HuH-7.5 (cell line): ENCODE measurements at places on chromosomes 4 and X.

DNA sequence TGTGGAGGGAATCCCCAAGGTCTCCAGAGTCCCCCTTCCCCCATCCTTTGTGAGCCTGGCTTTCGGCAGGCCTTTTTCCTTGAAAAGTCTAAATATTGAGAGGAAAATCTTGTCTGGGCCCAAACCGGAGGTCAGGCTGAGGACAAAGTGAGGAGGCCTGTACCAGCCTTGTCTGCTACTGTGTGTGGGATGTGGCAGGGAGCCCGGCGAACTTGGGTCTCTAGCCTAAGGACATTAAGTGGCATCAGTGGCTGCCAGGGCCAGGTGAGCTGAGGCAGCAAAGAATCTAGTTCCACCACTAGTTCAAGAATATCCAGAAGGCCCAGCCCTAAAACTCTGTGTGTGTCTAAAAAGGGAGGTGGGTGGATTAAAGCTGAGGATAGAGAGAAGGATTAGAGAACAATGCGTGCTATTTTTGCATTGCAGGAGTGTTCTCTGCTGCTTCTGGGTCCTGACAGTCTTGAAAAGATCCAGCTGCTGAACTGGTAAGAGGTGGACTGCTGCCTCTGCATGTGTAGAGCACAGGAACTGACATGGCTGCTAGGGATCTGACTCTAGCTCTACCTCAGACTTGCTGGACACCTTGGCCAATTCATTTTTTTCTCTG lies 1.2 kb upstream of the AMER1 start:
- no peak for DNase-seq

- DNase-seq = peak; percentile 16
These were observed at the start of gene RAB39B for GRCh38 chrX:155263854-155264628. Gene RAB39B (minus strand): TSS chrX:155264491. CDS start chrX:155264288, 203 bp downstream.

DNA sequence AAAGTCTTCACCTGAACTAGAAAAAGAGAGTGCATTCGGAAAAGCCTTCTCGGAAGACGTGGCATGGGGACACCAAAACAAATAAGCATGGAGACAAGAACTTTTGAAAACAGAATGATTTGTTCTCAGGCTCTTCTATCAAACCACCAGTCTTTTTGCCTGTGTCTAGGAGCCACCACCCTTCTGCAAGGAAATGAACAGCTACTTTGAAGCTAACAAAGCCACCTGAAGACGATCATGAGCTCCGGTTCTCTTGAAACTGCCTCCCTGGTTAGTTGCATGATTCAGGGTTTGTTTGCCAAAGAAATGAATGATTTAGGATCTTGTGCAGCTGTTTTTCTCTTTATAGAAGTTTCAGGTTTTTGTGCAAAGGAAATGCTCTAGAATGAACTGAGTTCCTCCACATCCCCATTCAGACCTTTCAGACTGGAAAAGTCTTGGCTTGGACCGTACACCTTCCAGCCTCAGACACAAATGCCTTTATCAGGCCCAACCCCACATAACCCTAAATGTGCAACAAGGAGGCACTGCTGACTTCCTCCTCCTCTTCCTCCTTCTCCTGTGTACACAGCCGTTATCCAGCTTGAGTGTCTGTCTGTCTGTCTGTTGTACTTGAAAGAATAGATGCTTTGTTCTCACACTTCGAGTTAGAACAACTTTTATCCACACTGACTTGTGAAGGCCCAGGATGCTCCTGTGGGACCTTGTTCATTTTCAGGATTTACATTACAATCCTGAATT lies 334.8 kb upstream of the KLF3 start:
- DNase-seq = no peak

GRCh38 chr4:151324752-151325110 lies 674 bp downstream of the SH3D19 start:
- peak; percentile 32 for DNase-seq

- DNase-seq = no peak
These were observed 116.4 kb downstream of the TSPAN5 start for GRCh38 chr4:98542011-98542410.

GRCh38 chr4:140277576-140277975 lies 95.9 kb upstream of the SCOC start:
- DNase-seq = no peak

DNA sequence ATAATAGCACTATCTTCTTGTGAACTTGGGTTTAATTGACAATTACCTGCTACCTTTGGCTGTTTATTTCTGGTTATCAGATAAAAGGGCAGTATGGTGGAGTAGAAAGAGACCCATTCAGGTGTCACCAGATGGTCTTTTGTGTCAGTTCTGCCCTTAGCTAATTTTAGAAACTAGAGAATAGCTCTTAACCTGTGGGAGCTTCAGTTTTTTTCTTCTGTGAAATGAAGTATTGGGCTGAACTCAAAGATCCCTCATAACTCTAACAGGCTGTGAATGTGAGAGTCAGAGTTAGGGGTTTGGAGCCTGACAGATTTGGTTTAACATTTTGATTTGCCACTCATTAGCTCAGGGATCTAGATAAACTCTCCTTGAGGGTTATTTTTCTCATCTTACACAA lies 335.2 kb downstream of the PPP1R2C start:
- DNase-seq = no peak

DNA sequence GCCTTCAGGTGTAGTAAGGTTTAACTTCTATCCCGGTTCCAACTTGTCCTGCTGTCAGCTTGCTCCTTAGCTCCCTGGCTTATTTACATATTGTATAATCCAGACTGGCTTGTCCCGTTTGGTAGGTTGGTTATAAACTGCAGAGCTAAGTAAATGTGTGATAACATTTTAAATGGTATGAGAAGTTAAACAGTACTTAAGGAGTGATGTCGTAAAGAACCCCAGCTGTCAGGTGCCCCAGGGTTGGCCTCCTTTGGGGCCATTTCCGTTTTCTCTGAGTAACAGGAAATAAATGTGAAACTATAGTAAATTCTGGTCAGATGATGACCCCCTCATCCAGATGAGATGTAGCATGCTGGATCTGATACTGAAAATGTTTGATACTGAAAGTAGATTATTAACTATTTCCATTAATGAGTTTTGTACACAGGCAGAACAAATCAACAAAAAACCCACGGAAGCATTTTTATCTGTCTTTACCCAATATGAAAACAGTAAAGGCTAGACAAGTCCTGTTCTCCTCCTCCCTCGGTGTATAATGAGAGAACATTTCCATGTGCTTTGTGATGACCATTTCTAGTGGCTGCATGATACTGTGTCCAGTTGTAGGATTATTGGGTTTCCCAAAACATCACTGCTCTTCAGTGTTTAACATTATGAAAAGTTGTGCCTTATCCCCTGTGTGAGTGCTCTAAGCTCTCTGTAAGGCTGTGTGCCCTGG lies 22.4 kb downstream of the GAB1 start:
- DNase-seq = no peak

DNA sequence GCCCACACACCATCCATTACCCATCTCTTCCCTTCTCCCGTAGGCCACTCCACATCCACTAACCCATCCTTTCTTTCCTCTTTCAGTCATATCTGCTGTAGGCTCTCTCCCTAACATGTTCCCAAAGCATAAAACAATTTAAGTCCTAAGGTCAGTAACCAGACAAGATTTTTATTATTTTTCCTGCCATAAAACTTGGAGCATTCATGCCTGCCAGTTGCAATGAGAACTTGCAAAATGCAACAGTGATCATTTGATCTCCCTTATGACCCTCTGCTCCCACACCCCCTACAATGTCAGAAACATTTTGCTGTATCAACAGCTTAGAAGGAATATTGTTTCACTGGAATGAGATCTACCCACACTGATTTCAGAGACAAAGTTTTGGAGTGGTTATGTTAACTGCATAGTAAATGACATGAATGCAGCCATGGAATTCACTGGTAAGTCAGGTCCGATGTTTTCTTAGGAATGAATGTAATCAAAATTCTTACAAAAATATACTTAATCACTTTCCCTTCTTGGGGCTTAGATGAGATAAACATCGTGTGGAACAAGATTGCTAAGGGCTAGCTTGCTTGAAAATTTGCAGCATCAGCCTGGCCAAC lies 5.7 kb downstream of the NIPAL1 start:
- DNase-seq = no peak

DNA sequence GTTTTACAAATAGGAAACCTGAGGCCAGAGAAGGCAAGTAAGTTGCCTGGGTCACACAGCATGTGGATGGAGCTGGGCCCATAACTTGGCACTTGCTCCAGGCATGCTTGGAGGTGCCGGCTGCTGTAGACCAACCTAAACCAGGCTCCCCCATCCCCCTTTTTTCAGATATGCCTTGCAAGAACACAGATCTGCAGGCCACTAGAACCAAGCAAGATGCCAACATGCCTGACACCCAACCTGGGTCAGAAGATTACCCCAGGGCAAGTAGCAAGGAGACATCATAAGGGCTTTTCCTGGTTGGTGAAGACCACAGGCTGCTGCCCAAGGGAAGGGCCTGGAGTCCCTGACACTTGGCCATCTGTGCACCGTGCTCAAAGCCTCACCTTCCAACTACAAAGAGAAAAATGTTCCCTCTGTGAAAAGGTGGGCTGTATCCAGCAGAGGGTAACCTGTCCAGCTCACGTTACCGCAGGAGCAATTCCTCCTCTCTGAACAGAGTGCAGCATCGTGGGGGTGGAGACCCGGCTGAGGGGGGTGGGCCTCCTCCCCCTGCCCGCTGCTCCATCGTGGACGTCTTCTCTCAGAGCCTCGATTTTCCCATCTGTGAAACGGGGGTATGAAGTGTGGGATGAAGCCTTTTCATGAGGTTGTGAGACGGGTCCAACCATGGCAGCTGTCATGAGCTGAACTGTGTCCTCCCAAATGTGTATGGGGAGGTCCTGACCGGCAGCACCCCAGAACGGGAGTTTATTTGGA lies 23.0 kb downstream of the HMX1 start:
- DNase-seq = no peak

DNA sequence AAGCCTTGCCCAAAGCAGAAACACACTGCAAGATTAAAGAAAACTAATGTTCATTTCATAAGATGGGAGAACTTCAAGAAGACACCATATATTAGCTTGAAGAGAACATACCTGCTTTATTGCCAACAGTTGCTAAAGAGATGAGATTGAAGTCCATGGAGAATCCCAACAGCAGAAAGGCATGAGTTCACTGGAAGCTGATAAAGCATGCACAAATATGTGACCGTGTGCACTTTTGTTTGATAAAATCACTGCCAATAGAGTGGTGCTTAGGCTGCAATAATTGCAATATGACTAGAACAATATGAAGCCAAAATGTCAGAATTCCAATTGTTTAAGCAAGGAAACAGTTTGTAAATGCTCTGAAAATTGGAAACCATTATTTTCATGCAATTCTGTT lies 125.9 kb upstream of the PPARGC1A start:
- DNase-seq = no peak

GRCh38 chr4:179977378-179977777 lies 2265.8 kb upstream of the TENM3 start:
- no peak for DNase-seq

- DNase-seq = no peak
These were observed 104.7 kb downstream of the ABLIM2 start for GRCh38 chr4:8053688-8054449.

DNA sequence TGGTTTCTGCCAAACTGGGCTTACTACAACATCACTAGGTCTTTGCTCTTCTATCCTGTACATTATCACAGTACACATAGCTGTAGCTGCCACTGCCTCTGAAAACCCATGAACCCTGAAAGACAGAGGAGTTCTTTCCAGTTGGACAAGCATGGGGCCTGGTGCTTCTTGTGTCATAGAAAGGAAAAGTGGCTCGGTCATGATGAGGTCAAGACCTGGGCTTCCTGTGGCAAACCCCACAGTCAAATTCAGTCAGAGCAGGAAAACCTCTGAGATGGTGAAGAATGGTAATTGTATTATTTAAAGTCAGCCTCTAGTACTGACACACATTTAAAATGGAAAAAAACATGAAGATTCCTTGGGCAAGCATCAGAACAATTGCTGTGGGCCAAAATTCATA lies 133.3 kb upstream of the PRPS2 start:
- no peak for DNase-seq

- DNase-seq = no peak
These were observed 15.3 kb downstream of the NOP14 start for GRCh38 chr4:2947926-2948325.

- no peak for DNase-seq
These were observed 42.0 kb downstream of the SGMS2 start for GRCh38 chr4:107866726-107867125.

DNA sequence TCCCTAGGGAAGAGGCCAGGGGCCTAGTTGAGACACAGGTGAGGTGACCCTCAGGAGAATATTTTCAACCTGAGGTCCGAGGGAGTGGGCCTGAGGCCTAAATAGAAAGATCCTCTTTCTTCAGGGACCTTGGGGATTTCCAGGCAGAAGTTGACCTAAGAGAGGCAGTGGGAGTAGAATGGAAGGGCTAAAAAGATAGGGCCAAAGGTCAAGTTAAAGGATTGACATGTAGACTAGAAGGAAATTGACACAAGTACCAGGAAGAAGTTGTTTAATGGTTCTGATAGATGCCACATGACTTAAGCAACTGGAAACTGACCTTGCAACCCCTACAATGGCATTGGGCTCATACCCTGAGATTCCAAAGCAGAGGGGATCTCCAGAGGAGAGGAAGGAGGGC lies 76.9 kb downstream of the SHROOM3 start:
- DNase-seq = no peak

DNA sequence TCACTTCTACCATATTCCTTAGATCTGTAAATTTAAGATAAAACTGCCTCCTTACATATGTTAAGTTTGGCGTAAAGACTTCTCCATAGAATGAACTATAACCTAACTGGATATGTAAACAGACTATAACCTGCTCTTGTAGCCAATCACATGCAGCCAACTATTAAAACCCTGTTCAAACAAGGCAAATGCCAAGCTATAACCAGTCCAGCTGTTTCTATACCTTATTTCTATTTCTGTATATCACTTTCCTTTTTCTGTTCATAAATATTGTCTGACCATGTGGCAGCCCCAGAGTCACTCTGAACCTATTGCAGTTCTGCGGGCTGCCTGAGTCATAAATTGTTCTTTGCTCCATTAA lies 12.4 kb upstream of the POF1B start:
- no peak for DNase-seq

DNA sequence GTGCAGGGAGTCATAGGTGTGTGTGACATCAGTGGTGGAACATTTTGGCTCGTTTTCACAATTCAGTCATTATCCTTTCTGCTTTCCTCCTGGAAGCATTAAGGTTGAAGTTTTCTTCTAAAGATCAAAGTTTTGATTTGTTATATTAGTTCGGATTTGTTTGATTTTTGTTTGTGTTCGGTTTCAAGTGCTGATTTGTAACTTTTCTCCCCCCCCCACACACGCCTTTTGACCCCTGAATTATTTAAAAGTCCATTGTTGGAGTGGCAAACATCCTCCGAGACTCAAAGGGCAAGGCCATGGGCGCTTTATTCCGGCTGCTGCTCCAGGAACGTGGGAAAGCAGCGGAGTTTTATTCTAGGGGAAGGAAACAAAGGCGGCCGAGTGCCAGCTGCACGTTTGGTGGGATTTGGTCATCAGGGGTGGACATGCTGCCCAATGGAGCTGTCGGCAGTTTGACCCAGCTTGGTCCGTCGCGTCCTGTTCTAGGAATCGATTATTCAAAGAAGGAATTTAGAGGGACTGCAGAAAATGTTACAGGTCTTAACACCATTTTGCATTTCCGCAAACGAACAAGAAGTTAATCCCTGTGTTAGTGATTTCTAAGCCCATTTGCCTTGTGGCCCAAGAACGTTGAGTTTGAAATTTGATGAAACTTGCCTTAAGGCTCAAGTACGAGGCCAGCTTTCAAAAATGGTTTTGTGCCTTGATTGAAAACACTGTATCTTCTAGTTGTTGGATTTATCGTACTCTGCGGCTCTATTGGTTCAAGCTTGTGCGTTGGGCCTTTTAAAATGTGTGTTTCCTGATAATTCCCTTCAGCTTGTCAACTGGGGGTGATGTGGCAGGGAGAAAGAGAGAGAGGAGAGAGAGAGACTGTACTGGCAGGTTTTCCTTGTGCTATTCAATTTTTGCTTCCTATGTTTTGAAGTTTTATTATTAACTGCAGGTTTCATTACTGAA lies 565 bp upstream of the ZNF41 start:
- peak; percentile 4 for DNase-seq
